T-helper 2 cell (primary cell): ENCODE measurements at places on chromosomes 13 and 19.

GRCh38 chr19:6768236-6768785 is 1.1 kb upstream of the SH2D3A start:
- DNase-seq = peak; percentile 63

GRCh38 chr19:41919948-41920712 is 8.1 kb downstream of the ERFL start:
- no peak for DNase-seq

- DNase-seq = no peak
These were observed 40.2 kb upstream of the GSX1 start for GRCh38 chr13:27751953-27752532.

DNA sequence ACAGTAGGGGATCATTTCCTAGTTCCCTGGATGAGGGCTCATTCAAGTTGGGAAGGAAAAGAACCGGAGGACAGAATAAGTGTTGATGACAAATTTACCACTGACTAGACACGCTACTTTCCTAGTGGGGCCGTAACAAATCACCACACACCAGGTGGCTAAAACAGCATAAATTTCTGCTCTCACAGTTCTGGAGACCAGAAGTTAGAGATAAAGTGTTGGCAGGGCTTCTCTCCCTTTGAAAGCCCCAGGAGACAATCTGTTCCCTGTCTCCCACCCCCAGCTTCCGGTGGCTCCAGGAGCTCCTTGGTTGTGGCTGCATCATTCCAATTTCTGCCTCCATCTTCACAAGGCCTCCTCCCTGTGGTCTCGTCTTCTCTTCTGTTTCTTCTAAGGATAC is 65.4 kb upstream of the ARGLU1 start:
- no peak for DNase-seq

DNA sequence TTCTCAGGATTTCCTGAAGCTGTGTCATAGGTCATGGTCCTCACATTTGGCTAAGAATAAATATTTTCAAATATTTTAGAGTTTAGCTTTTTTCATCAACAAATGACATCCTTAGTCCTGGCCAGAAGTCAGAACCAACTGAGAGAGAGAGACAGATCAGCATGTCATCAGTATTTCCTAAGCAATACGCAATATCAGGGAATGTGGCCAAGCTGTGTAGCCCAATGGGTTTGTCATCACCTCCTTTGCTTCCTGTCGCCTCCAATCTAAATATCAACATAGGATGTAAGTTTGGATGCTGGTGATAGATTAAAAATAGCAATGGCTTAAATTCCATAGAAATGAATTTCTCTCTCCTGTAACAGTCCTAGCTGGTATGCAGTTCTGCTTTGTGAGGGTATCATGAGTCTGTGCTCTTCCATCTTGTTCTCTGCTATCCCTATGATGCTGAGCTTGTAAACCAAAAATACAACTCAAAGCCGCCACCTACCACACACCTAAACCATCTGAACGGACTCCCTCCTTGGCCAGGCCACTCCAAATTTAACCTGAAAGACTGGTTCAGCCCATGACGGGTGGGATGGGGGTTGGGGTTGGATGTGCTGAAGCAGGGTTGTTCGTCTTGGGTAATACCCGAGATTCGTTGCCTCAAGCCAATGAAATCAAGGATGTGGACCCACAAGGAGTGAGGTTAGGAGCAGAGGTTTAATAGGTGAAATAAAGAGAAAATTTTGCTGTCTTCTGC is 10.0 kb upstream of the IGSF23 start:
- no peak for DNase-seq

GRCh38 chr13:43405457-43405856 is 381.3 kb downstream of the ENOX1 start:
- no peak for DNase-seq

DNA sequence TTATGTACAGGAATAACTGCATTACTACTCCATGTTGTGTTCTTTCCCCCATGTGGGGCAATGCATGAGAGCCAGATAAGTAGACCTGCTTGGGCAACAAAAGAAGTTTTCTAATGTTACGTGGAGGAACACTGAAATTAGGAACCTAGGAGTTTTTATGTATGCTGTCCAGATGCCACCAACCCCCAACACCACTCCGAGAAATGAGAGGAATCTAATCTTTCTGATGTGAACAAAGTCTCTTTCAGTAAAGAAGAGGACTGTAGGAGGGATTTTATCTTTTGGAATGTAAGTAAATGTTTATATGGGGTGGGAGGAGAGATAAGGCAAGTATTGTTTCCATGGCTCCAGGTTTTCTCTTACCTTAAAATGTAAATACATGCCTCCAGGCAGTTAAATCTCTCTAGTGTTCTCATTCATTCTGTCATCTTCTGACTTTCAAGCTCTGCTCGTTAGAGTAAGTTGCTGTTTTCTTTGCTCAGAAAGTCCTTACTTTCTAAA is 820.6 kb downstream of the PCDH17 start:
- DNase-seq = no peak

- peak; percentile 87 for DNase-seq
These were observed at the start of gene PLIN3 for GRCh38 chr19:4867534-4868285. TSS of gene PLIN3 (minus strand) at chr19:4867667. CDS start at chr19:4861394, 6,273 bp downstream.
